ENCODE measurements at places on chromosomes 1 and 21.
A peak's percentile ranks its signal among the peaks of the same experiment; 100 is the strongest.

- DNase-seq = peak; percentile 34
Measured at GRCh38 chr1:87325982-87326738, 2.5 kb upstream of the LMO4 start.

DNA sequence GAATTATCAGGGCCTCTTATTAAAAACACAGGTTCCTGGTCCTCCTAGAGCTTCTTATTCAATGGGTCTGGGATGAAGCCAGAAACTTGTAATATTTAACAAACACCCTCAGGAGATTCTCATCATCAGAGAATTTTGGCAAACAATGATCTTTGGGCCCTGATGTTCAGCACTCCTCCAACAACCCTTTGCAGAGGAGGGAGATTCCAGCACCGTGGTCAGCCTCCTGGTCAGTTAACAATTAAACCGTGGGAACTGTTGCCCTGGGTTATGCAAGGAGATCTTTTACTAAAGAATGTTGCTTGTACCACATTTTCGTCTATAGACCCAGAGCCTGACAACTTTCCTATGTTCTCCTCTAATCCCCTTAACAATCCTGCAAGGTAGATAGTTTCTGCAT, 294.4 kb downstream of the PLPP3 start:
- no peak for DNase-seq

- no peak for DNase-seq
Measured at GRCh38 chr1:29990304-29990703, 733.1 kb downstream of the MATN1 start.

- DNase-seq = no peak
Measured at GRCh38 chr1:237282208-237282783, 240.3 kb downstream of the RYR2 start.

- DNase-seq = no peak
Measured at GRCh38 chr1:36669262-36669661, 186.5 kb upstream of the CSF3R start.

DNA sequence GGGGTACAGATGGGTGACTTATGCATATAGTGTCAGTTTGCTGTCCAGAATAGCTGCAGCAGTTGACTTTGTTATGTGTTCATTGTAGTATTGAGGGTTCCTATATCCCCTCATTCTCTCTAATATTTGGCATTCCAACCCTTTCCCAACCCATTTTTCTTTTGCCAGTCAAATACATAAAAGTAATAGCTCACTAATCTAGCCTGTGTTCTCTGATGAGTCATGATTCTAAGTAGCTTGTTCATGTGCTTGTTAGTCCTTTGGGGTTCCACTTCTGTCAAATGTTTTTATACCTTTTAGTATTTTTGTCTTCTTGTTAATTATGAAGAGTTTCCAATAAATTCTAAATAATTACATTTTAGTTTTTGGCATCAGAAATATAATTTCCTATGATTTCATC, 99.2 kb upstream of the MROH9 start:
- no peak for DNase-seq

DNA sequence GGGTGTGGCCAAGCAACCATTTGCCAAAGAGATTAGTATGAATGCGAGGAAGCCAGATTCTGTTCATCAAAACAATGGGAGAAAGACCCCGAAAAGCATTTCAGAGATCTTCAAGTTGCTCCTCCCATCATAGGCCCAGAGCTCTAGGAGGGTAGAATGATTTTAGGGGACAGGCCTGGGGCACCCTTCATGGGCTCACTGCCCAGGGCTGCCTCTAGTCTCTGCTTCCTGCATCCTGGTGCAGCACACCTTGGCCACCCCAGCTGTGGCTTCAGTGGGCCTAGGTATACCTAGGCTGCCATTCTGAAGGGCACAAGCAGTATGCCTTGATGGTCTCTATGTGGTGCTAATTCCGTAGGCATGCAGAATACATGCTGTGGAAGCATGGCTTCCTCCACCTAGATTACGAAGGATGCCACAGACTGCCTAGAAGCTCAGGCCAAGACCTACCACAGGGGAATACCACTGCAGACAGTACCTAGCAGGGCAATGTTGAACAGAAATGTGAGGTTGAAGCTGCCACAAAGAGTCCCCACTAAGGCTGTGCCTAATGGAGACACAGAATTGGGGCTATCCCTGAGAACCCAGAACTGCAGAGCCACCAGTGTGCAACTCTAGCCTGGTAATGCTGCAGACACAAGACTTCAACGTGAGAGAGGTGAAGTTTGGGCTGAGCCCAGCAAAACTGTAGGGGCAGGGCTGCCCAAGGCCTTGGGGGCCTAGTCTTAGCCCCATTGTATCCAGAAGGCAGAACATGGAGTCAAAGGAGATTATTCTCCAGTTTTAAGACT, 158.8 kb downstream of the CLIC6 start:
- no peak for DNase-seq

- DNase-seq = no peak
Measured at GRCh38 chr1:17136936-17137335, 17.7 kb upstream of the PADI2 start.

- DNase-seq = no peak
Measured at GRCh38 chr1:216057063-216057462, 366.2 kb downstream of the USH2A start.
